ENCODE measurements at places on chromosomes 4 and X. TPM values are rescaled to one million over a fixed set of nuclear protein-coding genes. Genes with fewer than 3 reads are reported as not detected.

- DNase-seq, result no peak
These were observed 54.7 kb downstream of the TMEM131L start for GRCh38 chr4:153520801-153521329.

- DNase-seq, result no peak
These were observed 115.3 kb downstream of the LDB2 start for GRCh38 chr4:16783119-16783518.

DNA sequence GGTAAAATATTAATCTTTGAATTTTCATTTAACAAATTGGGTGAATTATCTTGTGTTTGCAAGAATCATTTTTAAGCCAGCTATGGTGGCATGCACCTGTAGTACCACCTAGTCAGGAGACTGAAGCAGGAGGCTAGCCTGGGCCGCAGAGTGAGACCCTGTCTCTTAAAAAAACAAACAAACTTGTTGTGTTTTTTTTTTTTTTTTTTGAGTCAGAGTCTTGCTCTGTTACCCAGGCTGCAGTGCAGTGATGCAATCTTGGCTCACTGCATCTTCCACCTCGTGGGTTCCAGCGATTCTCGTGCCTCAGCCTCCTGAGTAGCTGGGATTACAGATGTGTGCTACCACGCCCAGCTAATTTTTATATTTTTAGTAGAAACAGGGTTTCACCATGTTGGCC lies 2.2 kb downstream of the TXLNG start:
- DNase-seq, result no peak

DNA sequence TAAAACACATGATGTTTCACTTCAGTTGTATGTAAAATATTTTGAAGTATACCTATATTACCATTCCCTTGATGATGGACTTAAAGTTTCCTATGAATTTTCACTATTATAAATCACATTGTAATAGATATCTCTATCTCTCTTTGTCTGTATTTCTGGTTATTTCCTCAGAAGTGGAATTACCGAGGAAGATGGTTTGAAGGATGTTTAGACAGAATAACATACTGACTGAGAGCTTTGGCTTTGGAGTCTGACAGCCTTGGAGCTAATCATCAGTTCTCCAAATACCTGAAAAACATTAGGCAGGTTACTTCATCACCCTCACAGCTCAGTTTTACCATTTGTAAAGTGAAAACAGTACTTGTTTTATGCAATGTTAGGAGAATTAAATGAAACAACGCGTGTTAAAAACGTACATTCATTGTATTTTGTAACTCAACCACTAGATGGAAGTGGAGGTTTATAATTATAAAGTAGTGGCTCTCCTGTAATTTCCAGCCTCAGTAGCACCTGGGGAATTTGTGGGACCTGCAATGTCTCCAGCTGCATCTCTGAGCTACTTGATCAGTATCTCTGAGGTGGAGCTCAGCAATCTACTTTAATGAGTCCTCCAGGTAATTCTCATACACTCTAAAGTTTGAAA lies 14.3 kb downstream of the JCHAIN start:
- no peak for DNase-seq

GRCh38 chrX:16733013-16733412 lies 13.6 kb downstream of the SYAP1 start:
- DNase-seq, result no peak

- no peak for DNase-seq
These were observed 164.1 kb upstream of the STS start for GRCh38 chrX:6983207-6983955.

DNA sequence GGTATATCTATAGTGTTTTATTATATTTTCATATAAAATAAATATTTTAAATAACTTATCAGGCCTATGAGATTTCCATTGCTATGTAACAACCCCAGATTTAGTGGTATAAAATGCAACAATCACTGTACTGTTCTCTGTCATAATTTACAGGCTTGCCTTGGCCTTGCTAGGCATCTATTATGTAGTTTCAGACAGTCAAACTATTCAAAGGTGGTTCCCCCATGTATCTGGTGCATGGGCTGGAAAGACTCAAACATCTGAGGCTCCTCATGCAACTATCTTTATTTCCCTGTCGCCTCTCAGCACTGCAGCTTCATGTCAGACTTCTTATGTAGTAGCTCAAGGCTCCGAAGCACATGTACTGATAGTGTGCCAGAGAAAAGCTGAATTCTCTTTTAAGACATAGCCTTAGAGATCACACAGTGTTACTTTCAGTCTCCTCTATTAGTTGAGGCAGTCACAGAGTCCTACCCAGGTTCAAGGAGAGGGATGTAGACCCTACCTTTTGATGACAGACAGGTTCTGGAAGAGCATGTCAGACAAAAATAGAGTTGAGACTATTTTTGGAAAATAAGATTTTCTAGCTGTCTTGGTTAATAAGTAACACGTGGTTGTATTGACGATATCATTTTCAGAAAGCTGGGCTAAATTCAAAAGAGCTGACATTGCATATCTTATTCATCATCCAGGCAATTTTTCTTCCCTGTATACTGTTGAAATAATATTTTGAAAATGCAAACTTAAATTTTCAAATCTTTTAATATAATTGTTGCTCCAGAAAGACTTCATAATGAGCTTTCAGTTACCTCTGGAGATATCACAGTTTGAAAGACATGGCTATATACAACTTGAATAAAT lies 19.4 kb downstream of the MTTP start:
- no peak for DNase-seq

GRCh38 chr4:55866290-55866907 lies 13.0 kb downstream of the EXOC1 start:
- DNase-seq, result no peak

DNA sequence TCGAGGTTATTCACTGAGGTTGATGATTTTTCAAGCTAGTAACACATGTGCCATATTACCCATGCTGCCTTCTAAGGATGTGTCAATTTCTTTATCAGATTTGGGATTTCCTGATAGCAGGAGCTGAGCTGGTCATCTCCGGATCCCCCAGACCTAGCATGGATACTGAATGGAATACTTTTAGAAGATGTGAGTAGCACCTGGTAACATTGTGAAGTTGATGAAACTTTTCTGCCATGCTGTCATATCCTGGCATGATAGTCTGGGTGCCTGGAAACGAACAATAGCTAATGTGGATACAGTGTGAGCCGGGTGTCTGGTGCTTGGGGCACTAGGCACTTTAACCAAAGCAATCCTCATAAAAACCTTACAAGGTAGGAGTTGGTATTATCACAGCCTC lies 11.0 kb upstream of the CYTL1 start:
- DNase-seq, result no peak

- DNase-seq, result no peak
These were observed 166.5 kb upstream of the PPP1R2C start for GRCh38 chrX:42944381-42944998.

DNA sequence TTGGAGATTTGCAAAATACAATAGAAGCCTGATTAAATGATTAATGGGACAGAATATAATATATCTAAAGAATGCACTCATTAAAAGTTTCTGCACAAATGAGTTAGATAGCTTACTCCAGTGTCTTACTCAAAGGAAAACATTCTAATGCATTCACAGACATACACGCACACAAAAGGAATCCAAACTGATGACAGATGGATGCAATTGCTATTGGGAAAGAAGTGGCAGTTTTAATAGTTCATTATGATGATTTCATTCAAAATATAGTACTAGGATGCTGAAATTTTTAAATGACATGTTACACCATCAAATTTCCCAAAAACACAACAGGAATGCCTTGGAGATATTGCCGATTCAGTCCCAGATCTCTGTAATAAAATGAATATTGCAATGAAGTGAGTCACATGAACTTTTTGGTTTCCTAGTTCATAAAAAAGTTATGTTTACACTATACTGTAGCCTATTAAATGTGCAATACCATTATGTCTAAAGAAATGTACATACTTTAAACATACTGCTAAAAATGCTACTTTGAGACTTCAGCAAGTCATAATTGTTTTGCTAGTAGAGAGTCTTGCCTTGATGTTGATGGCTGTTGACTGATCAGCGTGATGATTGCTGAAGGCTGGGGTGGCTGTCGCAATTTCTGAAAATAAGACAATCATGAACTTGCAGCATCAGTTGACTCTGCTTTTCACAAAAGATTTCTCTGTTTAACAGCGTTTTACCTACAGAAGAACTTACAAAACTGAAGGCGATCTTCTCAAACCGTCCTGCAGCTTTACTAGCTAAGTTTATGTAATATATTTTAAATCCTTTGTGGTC lies 45.6 kb downstream of the BBS12 start:
- no peak for DNase-seq

GRCh38 chrX:17021851-17022604 lies 75.6 kb downstream of the REPS2 start:
- no peak for DNase-seq

DNA sequence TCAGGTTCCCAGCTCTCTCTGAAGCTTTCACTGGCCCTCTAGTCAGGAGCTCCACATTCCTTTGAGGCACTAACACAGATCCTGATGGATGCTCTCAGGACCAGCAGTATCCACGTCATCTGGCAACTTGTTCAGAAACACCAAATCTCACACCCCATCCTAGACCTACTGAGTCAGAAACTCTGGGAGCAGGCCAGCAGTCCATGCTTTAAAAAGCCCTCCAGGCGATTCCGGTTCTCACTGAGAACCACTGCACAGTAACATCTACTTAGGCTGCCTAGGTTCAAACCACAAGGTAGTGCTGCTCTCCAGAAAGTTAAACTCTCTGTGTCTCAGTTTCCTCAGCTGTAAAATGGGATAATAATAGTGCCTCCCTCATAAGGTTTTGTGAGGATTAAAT lies 55.3 kb downstream of the CCDC158 start:
- DNase-seq, result no peak

GRCh38 chr4:124104101-124104500 lies 608.4 kb downstream of the ANKRD50 start:
- DNase-seq, result no peak

DNA sequence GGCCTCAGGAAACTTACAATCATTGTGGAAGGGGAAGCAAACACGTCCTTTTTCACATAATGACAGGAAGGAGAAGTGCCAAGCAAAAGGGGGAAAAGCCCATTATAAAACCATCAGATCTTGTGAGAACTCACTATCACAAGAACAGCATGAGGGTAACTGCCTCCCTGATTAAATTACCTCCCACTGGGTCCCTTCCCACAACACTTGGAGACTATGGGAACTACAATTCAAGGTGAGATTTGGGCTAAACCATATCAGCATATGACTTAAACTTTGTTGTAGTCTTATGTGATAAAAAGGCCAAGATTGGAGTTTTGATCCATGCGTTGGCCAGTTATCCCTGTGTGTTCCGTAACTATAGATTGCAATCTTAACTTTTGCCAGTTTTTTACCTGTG lies 68.3 kb downstream of the C4orf33 start:
- DNase-seq, result no peak

- DNase-seq, result no peak
These were observed 11.5 kb upstream of the TLR1 start for GRCh38 chr4:38815885-38816782.

DNA sequence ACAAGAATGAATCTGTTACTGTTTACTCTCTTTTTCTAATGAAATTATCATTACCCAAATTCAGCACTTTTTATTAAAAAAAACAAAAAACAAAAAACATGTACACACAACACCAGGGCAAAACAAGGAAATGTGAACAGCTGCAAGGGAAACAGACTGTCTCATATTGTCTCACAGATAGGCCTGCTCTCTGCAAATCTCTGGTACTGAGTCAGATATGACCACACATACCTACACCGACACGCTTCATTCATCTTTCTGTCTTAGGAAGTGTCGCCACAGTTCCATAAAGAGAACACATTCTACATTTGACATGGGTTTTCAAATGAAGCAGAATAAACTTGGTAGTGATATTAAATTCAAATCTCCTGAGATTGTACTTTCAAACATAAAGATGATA lies 92.2 kb upstream of the GPR34 start:
- DNase-seq, result no peak

GRCh38 chr4:90318193-90318592 lies 191.0 kb downstream of the CCSER1 start:
- no peak for DNase-seq

GRCh38 chr4:95362906-95363558 lies 185.7 kb downstream of the UNC5C start:
- DNase-seq, result no peak

DNA sequence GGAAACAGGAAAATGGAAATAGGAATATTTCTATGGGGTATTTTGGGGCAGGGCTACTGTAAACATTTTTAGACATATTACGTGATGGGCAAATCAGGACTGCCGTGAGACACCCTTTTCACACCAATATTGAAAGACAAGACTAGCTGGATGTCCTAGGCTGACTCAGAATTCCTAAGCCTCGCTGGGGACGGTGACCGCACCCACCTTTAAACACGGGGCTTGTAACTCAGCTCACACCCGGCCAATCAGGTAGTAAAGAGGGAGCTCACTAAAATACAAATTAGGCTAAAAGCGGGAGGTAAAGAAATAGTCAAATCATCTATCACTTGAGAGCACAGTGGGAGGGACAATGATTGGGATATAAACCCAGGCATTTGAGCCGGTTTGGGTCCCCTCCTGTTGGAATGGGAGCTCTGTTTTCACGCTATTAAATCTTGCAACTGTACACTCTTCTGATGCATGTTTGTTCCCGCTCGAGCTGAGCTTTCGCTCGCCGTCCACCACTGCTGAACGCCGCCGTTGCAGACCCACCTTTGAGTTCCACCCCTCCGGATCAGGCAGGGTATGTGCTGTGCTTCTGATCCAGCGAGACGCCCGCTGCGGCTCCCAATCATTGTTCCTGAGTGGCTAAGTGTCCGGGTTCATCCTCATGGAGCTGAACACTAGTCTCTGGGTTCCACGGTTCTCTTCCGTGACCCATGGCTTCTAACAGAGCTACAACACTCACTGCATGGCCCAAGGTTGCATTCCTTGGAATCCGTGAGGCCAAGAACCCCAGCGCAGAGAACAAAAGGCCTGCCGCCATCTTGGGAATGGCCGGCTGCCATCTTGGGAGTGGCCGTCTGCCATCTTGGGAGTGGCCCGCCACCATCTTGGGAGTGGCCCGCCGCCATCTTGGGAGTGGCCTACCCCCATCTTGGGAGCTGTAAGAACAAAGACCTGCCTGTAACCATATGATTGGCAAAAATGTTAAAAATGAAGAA lies 152.6 kb downstream of the CRLF2 start:
- no peak for DNase-seq

- no peak for DNase-seq
These were observed 33.0 kb downstream of the CISD2 start for GRCh38 chr4:102901804-102902203.

- no peak for DNase-seq
These were observed 57.4 kb downstream of the PJA1 start for GRCh38 chrX:69107747-69108401.

DNA sequence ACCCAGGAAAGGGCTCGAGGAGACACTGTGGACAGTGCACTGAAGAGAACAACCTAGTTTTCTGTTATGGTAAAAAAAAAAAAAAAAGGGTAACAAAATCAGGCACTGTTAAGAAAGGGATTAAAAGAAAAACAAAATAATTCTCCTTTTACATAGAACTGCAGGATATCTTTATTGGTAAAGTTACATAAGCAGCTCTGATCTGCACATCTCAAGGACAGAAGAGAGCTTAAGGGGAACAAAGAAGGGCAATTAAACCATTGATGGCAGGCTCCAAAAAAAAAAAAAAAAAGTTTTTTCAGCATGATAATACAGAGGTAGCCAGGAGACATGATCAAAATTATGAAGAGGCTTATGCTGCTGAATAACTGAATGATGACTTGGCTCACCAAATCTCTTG lies 85.0 kb downstream of the HDAC8 start:
- no peak for DNase-seq

The MAGEB16 gene
- not detected for total RNA-seq

The MAGEA2 gene
- total RNA-seq, result not detected

The SPATA18 gene
- total RNA-seq, result 2.5 TPM

The NRK gene
- 2.5 TPM for total RNA-seq

The HSD17B13 gene
- 0.32 TPM for total RNA-seq

The TMEM31 gene
- not detected for total RNA-seq

The NPFFR2 gene
- total RNA-seq, result not detected

The ARSD gene
- total RNA-seq, result 5.4 TPM

The FATE1 gene
- total RNA-seq, result 0.22 TPM

The BEX5 gene
- total RNA-seq, result 0.97 TPM

The NPY2R gene
- total RNA-seq, result not detected

Measured in Right ventricle myocardium superior (tissue), 1 donor.